ENCODE measurements at places on chromosomes 7 and 10. TPM values are rescaled to one million over a fixed set of nuclear protein-coding genes. Genes with fewer than 3 reads are reported as not detected.

DNA sequence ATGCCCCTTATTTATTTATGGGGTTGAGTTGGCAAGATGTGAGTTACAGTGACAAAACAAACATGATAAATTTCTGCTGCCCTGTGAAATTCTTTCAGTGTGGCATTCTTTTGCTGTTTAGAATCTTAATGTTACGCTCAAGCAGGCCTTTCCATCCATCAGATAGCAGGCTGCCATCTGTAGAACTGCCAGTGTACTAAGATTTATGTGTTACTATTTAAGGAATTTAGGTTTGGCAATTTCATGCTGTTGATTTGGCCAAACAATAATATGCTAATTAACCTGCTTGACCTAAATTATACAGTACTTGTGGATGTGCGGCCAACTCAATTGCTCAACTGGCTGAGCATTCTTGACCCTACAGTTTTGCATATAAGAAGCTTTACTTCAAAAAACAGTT is 477.7 kb upstream of the TPK1 start:
- H3K4me1 ChIP-seq = no peaks in the 10 kb centered on the region
- no peaks in the 10 kb centered on the region for H3K36me3 ChIP-seq
- no peak overlapping the region for H3K4me3 ChIP-seq
- no peak overlapping the region for H3K27ac ChIP-seq
- DNase-seq = no peak

DNA sequence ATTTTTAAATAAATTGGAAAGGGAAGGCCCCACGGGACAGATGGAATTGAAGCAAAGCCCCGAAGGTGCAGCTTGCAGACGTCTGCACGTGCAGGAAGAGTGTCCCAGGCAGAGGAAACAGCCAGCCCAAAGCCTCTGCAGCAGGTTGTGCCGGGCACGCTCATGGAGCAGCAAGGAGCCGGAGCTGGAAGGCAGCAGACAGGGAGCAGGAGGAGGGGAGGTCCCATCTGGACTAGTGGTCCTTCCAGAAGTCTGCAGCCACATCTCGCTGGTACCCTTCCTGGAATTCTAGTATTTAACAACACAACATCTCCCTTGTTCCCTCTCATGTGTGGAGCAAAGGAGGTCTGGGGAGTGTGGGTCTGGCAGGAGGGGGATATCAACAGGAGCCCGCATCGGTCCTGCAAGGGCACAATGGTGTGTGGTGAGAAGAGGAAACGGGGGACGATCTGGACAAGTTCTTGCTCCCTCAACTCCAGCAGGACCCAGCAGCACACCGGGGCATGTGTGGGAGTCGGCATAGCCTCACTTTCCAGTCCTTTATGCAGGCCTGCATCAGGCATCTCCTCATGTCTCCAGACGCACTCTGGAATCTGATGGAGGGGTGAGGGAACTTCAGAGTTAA is 169.3 kb downstream of the GRID1 start:
- H3K4me1 ChIP-seq = no peaks in the 10 kb centered on the region
- H3K27ac ChIP-seq = no peak overlapping the region
- no peaks in the 10 kb centered on the region for H3K36me3 ChIP-seq
- H3K4me3 ChIP-seq = no peak overlapping the region
- H3K27me3 ChIP-seq = peaks cover 9% of the 10 kb centered on the region
- DNase-seq = peak; percentile 4

DNA sequence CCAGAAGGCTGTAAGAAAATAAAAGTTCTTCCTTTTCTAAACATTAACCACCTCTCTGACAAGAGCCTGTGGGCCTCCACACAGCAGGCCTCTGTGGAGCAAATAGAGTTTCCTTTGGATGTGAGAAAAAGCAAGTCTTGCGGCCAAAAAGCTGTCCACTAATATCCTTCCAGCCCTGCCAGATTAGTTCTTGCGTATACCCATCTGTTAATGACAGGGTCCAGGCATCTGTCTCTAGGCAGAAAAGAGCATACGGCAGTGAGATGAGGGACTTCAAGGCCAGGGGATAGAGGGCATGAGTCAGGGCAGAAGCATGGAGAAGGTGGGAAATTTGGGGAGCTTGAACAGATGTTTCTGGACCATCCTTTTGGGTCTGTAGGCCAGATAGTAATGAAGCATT is 164.9 kb downstream of the NSUN6 start:
- no peak for DNase-seq
- no peak overlapping the region for H3K27ac ChIP-seq
- H3K36me3 ChIP-seq = no peaks in the 10 kb centered on the region
- H3K4me1 ChIP-seq = no peaks in the 10 kb centered on the region
- H3K27me3 ChIP-seq = no peaks in the 10 kb centered on the region

DNA sequence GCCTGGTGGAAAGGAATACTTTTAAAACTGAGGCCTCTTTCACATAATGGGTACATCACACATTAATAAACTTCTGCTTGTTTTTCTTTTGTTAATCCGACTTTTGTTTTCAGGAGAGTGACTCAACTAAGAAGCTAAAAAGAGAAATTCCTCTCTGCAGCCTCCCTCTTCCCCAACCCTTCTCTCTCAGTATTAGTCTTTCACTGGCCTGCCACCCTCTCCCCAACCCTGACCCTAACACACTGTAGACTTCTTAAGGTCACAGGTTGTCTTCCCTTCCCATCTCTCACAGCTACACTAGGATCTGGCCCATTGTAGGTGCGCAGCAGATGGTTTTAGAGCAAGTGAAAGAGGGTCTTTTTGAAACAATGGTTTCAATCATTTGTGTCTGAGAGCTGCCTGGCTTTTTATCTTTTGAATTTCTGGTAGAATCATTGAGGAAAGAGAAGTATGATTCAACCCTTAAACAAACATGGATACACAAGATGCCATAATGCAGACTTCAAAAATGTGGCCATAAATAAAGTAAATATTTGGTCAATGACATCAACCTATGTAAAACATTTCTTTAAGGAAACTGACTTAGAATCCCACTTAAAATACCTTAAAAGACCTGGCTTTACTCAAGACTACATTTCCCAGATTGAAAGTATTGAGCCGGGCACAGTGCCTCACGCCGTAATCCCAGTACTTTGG is 17.9 kb upstream of the FFAR4 start:
- H3K4me1 ChIP-seq = no peaks in the 10 kb centered on the region
- DNase-seq = no peak
- peaks cover 2% of the 10 kb centered on the region for H3K27me3 ChIP-seq
- no peak overlapping the region for H3K4me3 ChIP-seq
- no peak overlapping the region for H3K27ac ChIP-seq

DNA sequence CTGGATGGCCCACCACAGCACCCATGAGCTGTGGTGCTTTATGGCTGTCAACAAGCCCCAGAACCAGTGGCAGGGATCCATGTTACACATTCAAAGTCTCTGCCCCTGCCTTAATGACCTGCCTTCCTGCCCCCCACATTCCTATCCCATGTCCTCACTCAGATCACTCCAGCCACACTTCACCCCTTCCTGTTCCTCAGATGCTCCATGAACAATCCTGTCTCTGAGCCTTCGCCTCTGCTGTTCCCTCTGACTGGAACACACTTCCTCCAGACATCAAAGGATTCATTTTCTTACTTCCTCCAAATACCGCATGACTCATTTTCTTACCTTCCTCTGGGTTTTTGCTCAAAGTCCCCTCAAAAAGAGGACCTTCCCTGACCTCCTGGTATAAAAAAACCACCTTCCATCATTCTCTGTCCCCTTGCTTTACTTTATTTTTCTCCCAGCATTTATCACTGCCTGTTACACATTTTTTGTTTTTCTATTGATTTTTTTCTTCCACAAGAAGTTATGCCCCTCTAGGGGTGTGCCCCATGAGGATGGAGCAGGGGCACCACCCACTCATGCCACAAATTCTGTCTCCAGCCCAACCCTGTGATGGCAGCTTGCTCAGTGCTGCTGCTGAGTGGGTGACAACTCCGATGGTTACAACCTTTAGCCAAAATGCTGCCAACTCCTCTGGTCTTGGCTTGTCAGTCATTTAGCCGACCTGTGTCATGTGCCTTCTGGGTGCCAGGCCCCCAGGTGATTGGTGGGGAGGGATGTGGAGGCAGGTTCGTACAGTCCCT is 18.2 kb downstream of the COL13A1 start:
- peaks cover 20% of the 10 kb centered on the region for H3K4me1 ChIP-seq
- H3K27ac ChIP-seq = no peak overlapping the region
- H3K27me3 ChIP-seq = peaks cover 13% of the 10 kb centered on the region
- H3K36me3 ChIP-seq = peaks cover 4% of the 10 kb centered on the region

- peaks cover 26% of the 10 kb centered on the region for H3K4me1 ChIP-seq
- no peak overlapping the region for H3K27ac ChIP-seq
- no peak overlapping the region for H3K4me3 ChIP-seq
- H3K27me3 ChIP-seq = no peaks in the 10 kb centered on the region
- DNase-seq = no peak
Observed at GRCh38 chr10:43134126-43134905, 3.9 kb upstream of the CSGALNACT2 start.

GRCh38 chr10:72114706-72115450 is 26.5 kb upstream of the SPOCK2 start:
- H3K27ac ChIP-seq = no peak overlapping the region
- peaks cover 5% of the 10 kb centered on the region for H3K4me1 ChIP-seq
- no peaks in the 10 kb centered on the region for H3K27me3 ChIP-seq
- H3K36me3 ChIP-seq = peaks cover 43% of the 10 kb centered on the region
- DNase-seq = no peak
- no peak overlapping the region for H3K4me3 ChIP-seq

- H3K27me3 ChIP-seq = no peaks in the 10 kb centered on the region
- no peaks in the 10 kb centered on the region for H3K4me1 ChIP-seq
- no peak overlapping the region for H3K27ac ChIP-seq
- no peak overlapping the region for H3K4me3 ChIP-seq
- DNase-seq = no peak
Observed at GRCh38 chr7:16609842-16610450, 35.6 kb downstream of the ANKMY2 start.

STN1 gene
- 53.7 TPM for total RNA-seq

LHFPL3 gene
- not detected for total RNA-seq

TRIL gene
- total RNA-seq = not detected

LRRC18 gene
- total RNA-seq = 0.25 TPM

SAMD9 gene
- 65.4 TPM for total RNA-seq

DLG5 gene
- total RNA-seq = 4.8 TPM
